ENCODE measurements at places on chromosomes 12 and 14.
A peak's percentile ranks its signal among the peaks of the same experiment; 100 is the strongest.

- no peak for DNase-seq
Observed at GRCh38 chr14:70563869-70564268, 29.1 kb upstream of the ADAM20 start.

GRCh38 chr12:11758087-11758486 lies 108.6 kb downstream of the ETV6 start:
- no peak for DNase-seq

DNA sequence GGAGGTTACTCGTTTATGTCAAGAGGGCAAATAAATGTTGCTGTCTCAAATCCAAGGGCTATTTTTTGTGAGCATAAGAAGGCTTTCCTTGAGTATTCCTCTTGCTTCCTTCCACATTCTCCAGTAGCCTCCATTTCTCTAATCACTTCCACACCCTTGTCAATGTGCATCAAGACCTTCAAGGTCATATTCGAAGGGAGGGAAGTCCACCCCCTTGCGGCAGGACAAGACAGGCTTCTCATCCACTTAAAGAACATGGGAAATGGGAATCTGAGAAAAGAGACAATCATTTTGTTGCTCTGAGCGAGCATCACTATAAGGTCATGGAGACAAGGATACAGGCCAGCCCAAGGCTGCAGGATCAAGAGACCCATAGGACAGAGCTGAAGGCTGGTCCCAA lies 13.2 kb upstream of the DHRS2 start:
- no peak for DNase-seq

DNA sequence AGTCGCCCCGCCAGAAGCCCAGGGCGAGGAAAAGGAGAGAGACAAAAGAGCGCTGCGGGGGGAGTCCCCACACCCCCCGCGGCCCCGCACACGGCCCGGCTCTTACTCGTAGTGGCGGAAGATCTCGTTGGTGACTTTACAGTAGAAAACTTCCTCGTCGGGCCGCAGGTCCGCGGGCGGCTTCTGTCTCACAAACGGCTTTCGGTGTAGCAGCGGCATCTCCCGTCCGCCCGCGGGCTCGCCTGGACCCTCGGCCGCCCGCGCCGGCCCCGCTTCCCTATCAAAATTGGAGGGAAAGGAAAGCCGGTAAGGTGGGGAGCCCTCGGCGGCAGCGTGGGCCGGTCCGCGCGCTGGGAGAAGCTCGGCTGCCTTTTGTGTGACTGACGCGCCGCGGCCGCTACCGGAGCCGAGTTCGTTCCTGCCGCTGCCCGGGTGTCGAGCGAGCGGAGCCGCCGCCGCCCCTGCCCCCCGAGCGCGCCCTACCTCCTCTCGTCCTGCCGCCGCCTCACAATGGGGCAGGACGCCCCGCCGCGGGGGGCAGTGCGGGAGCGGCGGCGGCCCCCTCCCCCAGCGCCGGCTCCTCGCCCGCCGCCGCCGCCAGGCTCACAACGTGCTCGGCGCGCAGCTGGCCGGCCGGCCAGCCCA lies 652 bp downstream of the BAZ1A start:
- peak; percentile 29 for DNase-seq

- no peak for DNase-seq
Observed at GRCh38 chr12:123571343-123571813, 13.0 kb upstream of the TMED2 start.

GRCh38 chr12:7460375-7461259 lies 16.7 kb upstream of the CD163L1 start:
- peak; percentile 35 for DNase-seq

GRCh38 chr14:90695997-90696660 lies 120.1 kb downstream of the TTC7B start:
- no peak for DNase-seq

DNA sequence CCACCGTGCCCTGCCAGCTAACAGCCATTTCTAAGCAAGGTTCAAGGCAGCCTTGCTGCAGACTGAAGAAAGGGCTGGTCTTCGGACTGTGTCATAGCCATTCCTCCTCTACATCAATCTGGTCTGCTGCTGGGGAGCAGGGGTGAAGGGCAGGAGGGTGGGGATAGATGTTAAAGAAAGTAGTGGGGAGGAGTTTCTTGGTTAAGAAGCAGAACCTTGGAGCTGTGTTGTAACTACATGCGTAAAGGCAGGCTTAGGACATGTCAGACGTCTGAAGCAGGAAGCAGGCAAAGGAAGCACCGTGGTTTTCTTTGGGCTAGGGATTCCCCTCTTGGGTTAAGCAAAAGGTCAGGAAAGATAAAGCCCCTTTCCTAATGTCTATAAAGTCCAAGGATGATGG lies 18.1 kb upstream of the NEK9 start:
- no peak for DNase-seq

GRCh38 chr12:108823804-108824203 lies 33.6 kb downstream of the SSH1 start:
- no peak for DNase-seq

- no peak for DNase-seq
Observed at GRCh38 chr12:123532019-123532418, 1.5 kb downstream of the RILPL1 start.

DNA sequence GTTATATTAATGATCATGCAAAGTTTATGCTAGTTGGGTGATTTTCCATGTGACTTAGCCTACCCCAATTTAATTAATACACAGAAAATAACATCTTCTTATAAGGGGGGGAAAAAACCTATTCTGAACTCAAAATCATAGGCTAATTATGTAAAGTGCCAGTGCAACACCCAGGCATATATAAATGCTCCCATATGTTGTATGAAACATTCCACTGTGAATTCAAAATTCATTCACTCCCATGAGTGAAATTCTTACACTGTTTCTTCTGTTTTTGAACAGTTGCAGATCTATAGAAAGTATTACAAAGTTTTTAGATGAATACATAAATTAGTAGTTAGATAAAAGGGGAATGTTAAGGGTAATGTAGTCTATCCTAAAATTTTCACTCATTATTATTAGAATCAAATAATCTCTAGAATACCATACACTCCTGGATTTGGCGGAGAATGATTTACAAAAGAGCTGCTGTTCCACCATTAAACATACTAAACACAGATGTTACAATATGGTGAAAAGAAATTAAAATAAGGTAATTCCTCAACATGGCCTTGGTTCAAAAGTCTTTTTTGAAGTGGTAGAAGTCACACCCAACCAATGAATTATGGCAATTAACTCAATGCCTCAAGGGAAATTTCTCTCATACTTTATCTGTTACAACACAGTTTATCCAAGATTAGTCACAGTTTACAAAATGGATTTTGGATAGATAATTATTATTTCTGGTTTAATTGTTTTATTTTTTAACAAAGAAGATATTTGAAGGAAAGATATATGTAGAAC lies 454.1 kb upstream of the FLRT2 start:
- DNase-seq = no peak

- no peak for DNase-seq
Observed at GRCh38 chr14:106094654-106095189, 568.3 kb downstream of the TMEM121 start.

DNA sequence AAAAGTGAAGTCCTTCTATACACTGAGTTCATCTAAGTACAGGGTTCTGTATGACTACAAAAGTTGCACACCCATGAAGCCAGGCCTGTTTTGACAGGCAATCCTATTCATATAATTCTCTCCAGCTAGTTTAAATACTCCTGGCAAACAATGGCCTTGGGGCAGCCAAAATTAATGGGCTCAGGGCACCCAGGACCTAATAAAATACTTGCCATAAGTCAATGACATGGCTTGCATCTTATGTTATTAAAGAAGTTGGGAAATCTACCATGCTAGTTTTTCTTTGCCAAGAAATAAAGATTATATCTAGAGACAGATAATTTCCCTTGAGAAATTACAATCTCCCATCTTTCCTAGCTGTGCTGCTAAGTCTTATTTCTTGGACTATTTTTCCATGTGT lies 11.1 kb upstream of the TMTC1 start:
- DNase-seq = no peak

GRCh38 chr12:127286281-127286680 lies 980.7 kb upstream of the TMEM132C start:
- no peak for DNase-seq

DNA sequence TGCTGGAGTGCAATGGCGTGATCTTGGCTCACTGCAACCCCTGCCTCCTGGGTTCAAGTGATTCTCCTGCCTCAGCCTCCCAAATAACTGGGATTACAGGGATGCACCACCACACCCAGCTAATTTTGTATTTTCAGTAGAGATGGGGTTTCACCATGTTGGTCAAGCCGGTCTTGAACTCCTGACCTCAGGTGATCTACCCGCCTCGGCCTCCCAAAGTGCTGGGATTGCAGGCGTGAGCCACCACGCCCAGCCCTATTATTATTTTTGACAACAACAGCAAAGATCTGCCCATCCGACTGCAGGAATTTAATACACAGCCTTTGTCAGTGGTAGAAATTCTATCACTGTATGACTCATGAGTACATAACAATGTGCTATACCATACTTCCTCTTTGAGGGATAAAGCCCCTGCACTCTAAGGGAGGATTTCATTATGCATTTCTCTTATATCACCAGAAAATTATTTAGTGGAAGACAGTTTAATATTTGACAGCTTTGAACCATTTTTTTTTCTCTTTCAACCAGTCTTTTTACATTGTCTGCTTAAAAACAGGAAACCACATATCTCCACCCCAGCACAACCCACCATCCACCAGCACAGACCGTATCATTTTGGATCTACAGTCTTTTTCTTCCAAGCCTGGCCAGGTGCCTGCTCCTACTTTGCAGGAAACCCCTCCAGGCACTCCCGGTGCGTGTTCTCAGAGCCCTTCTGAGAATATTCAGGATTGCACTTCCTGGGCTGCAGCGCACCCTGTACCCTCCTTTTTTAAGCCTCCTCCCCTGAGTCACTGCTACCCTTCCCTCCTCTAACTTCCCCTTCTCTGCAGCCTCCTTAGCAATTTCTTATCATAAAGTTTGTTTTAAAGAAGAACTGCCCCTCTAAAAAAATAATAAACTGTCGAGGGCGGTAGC lies 594 bp downstream of the ARHGDIB start:
- no peak for DNase-seq

GRCh38 chr12:28938056-28938455 lies 211.0 kb upstream of the FAR2 start:
- no peak for DNase-seq

- DNase-seq = no peak
Observed at GRCh38 chr14:66649498-66649897, 141.6 kb downstream of the GPHN start.

GRCh38 chr12:50598321-50598862 lies 93.6 kb downstream of the DIP2B start:
- no peak for DNase-seq

GRCh38 chr12:22377731-22378496 lies 43.4 kb upstream of the ST8SIA1 start:
- no peak for DNase-seq

DNA sequence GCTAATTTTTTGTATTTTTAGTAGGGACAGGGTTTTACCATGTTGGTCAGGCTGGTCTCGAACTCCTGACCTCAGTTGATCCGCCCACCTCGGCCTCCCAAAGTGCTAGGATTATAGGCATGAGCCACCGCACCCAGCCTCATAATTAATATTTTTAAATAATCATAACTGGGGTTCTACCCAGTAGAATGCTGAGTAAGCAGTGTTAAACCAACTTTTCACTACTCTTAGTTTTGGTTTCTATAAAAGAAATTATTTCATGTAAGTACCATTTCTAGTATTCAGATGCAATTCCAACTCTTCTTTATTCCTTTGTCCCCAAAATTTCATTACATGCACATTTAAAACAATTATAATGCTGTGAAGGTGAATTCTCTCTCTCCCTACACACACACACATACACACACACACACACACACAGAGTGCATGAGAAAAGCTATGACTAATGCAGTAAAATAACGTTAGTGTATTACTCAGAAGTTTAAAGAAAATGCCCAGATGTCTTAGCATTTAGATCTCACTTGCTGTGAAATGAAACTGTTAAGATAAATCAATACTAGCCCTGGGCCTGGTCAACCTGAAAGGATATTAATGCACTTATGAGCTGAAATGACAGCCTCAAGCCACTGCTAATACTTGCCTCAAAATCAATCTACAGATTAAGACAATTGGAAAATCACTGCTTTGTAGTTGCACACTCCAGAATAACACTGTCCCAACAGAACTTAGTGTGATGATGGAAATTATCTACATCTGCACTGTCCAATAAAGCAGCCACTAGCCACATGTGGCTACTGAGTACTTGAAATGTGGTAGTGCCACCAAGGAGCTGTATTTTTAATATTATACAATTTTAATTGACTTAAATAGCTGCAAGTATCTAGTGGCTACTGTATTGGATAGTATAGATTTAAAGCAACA lies 36.0 kb downstream of the PTPN21 start:
- no peak for DNase-seq
